ENCODE measurements at places on chromosomes 13 and 19.

- DNase-seq, result no peak
Measured at GRCh38 chr19:12984683-12985048, 10.6 kb upstream of the NFIX start.

DNA sequence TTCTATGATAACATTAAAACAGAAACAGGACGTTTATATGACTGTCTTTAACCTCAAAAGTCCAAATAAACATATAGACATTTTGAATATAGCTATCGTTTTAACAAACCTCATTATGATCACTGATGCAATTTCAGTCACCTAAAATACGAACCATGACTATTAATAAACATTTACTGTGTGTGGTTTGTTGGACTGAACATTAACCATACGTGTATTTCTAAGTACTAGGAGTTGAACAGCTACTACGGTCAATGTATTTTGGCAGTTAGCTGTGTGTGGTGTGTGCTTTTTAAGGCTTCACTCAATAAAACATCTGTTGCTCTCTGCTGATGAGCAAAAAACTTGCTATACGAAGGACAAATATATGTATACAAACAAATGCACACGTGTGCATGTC lies 281.4 kb downstream of the ABCC4 start:
- DNase-seq, result no peak

- DNase-seq, result no peak
Measured at GRCh38 chr19:30217461-30217860, 154.7 kb upstream of the ZNF536 start.

DNA sequence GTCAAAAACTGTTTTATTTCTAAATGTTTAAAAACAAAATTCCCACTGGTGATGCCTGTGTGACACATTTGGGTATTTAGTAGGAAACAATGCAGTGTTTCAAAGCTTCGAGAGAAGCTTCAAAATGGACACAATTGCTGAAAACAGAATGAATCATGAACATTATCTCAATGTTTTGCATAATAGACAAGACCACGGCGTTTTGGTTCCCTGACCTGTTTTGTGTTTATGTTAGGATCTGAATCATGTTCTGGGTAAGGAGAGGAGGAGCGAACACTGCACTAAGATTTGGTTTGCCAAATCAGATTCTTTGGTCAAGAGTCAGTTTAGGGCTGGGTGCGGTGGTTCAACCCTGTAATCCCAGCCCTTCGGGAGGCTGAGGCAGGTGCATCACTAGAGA lies 42.2 kb downstream of the IFT88 start:
- no peak for DNase-seq

GRCh38 chr13:48429886-48430285 lies 17.0 kb upstream of the LPAR6 start:
- DNase-seq, result no peak

DNA sequence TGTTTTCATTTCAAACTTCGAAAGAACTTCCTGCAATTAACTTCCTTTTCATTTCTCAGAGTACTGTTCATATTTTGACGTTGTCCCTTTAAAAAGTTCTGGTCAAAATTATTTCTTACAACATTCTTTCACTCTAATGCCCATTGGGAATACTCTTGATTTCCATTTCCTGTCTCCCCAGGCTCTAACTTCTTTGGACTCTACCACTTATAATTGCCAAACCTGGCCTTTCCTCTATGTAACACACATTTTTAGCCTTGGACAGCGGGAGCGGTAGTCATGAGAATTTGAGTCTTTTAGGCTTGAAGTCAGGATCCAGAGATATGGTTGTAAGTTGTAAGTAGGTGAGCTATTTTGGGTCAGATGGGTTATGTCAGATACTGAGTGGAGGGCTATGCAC lies 163.5 kb upstream of the SPRY2 start:
- DNase-seq, result no peak

GRCh38 chr13:76693086-76693485 lies 193.1 kb downstream of the KCTD12 start:
- no peak for DNase-seq

DNA sequence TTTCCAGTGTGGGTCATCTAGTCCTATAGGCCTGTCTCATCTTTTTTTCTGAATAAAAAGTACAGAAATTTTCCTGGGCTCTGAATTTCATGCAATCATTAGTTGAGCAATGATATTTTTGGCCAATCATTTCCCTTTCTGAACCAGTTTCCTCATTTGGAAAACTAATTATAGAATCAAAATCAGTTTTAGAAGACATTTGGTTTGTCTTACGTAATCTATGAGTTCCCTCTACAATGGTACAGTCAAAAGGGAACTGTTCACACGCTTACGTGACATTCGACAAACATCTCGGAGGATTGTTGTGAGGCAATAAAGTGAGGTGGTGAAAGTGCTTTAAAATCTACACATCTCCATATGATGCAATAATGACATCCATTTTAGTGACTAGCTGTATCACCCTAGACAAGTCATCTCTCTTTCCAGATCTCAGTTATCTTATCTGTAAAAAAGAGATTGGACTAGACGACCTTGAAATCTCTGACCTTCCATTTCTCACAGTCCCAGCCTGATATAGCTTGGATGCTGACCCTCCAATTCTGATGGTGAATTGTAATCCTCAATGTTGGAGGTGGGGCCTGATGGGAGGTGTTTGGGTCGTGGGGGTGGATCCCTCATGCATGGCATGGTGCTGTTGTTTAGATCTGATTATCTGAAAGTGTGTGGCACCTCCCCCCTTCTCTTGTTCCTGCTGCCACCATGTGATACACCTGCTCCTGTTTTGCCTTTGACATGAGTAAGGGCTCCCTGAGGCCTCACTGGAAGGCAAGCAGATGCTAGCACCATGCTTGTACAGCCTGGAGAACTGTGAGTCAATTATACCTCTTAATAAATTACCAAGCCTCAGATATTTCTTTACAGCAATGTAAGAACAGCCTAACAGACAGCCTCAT lies 26.7 kb downstream of the FLT1 start:
- no peak for DNase-seq

DNA sequence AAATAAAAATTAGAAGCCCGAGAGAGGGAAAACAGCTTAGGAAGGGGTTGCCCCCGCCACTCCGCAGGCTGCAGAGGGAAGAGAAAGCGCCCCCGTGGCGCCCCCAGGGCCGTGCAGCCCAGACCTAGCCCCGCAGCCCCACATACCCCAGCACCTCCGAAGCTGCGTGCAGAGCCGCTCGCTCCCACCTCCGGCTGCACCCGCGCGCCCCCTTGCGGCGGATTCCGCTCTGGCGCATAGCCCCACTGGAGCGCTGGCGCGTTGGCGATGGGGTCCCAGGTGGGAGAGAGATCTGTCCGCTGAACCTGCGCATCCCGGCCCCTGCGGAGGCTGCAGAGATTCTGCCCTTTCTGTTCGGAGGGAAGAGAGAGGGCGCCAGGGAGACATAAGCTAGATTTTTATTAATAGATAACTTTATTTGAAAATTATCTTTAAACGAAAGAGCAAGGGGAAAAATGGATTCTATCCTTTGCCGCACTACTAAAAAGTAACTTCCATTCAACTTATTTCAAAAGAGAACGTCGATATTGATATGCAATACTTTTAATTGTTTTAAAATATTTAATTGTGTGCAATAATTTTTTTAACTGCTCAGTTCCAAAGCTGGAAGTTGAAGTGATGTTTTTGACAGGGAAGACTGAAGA lies 11.7 kb upstream of the CLN5 start:
- DNase-seq, result peak; percentile 74

DNA sequence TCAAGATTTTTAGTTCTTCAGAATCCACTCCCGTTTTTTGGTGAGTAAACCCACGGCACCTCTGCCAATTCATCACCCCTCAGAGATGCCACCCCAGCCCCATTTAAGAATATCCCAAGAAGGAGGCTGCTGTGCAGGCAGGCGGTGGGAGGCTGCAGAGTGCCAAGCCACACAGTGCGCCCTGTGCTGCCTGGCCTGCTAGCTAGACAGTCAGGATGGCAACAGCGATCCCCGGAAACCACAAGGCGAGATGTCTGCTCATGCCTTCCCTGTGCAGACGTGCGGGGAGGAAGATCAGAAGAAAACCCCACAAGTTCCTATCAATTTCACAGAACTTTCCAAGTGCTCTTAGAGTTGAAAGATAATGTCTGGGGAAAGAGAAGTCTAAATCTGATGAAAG lies 64.8 kb upstream of the GPR183 start:
- DNase-seq, result no peak

- DNase-seq, result no peak
Measured at GRCh38 chr13:76440568-76440967, 445.6 kb downstream of the KCTD12 start.

DNA sequence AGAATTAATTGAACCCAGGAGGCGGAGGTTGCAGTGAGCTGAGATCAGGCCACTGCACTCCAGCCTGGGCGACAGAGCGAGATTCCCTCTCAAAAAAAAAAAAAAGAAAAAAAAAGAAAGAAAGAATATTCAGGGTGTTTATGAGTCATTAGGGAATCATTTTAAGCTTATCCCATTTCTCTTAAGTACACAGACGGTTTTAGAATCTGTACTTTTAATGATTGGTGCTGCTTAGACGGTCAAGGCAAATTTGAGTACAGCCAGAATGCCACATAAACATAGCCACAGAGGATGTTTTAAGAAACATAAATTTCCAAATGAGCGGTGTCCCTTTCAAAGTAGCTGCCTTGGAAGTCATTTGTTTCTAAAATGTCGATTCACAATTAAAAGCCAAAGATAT lies 2.6 kb downstream of the SPRYD7 start:
- no peak for DNase-seq

- DNase-seq, result no peak
Measured at GRCh38 chr13:37473035-37473434, 125.5 kb downstream of the POSTN start.

DNA sequence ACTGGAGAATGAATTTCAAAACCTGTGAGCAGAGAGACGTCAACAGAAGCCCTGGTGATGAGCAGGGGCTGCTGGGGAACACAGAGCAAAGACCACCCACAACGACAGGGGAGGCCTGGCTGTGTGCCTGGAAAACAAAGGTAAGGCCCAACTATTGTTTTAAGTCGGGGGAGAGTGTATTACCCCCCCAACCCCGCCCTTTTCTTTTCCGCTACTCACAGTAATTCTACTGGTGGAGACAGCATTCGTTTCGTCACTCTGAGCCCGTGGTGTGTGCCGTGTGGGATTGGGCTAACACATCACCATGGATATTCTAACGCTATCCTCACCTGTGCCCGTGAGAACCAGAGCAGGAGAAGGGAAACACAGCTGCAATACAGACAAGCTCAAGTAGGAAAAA lies 18.6 kb upstream of the ADPRHL1 start:
- DNase-seq, result no peak

DNA sequence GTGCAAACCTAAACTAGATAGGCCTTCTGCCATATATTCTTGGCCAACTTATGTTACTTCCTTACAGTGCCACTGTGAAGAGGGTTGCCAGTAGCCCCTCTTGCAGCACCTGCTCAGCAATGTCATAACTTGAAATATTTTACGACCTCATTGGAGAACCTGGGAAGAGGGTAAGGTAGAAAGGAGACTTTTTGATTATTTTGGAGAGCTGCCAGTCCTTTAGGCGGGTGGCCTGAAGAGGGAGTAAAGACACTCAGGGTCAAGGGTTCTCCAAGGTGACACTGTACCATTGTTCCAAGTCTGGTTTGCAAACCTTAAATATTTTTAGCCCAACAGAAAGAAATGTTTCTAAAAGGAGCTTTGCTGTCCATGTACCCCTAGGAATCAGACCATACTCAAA lies 118.3 kb downstream of the FLT1 start:
- DNase-seq, result no peak

Measured in NCI-H2081 (cell line).